ENCODE measurements at places on chromosomes 12 and 14.

- peak; percentile 77 for DNase-seq
Observed at GRCh38 chr12:127620735-127621355, 646.1 kb upstream of the TMEM132C start.

DNA sequence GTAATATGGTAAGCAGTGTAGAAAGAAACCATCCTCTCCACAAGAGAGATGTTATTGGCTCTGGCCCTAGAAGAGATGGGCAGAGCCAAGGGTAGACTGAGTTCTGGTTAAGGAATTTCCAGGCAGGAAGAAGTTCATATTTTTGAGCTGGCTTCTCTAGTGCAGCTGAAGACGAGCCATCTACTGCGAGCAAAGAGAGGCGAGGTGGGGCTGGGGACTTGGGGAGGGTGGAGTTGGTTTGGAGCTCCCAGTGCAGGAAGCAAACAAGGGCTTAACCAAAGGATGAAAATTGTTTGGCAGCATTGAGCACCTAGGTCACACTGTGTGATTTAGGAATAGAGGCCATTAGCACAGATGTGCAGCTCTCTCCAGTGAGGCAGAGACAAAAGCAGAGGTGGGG lies 239.6 kb downstream of the ZFP36L1 start:
- no peak for DNase-seq

GRCh38 chr14:24784981-24785380 lies 151.0 kb upstream of the GZMB start:
- peak; percentile 65 for DNase-seq

GRCh38 chr12:132474237-132474741 lies 15.7 kb upstream of the FBRSL1 start:
- DNase-seq, result no peak

DNA sequence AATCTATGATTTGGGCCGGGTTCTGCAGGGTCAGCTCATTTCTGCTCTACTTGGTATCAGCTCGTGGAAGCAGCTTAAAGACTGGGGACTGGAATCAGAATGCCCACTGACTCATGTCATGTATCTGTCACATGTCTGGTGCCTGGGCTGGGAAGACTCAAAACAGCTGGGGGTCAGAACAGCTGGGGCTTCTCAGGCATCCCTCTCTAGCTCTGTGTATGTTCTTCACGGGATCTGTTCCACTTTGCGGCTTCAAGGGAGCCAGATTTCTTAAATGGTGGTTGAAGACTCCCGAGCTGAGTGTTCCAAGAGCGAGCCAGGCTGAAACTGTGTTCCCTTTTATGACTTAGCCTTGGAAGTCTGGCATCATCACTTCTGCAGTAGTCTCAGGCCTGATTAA lies 11.9 kb downstream of the AEBP2 start:
- DNase-seq, result no peak

DNA sequence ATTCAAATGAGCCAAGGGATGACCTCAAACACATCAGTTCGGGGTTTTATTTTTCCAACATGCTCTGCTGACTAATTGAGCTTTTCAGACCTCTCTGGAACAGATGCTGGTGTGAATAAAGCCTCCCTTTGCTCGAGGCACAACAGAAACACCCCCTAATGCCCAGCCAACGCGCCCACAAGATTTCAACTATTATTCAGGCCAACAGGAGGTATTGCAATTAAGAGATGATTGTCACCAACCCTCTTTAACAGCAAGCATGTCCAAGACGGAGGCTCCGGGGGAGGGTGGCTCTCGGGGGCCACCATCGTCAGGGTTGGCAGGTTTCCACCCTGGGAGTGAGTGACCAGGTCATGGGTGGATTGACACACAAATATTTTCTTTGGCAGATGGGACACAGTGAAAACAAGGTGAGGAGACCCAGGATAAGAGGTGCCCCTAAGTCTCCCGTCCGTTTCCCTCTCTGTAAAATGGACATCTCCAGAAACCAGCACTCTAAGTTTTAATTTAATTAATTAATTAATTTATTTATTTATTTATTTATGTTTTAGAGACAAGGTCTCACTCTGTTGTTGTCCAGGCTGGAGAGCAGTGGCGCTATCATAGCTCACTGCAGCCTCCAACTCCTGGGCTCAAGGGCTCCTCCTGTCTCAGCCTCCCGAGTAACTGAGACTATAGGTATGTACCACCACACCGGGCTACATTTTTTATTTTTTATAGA lies 56.1 kb downstream of the MAP1LC3B2 start:
- DNase-seq, result no peak

DNA sequence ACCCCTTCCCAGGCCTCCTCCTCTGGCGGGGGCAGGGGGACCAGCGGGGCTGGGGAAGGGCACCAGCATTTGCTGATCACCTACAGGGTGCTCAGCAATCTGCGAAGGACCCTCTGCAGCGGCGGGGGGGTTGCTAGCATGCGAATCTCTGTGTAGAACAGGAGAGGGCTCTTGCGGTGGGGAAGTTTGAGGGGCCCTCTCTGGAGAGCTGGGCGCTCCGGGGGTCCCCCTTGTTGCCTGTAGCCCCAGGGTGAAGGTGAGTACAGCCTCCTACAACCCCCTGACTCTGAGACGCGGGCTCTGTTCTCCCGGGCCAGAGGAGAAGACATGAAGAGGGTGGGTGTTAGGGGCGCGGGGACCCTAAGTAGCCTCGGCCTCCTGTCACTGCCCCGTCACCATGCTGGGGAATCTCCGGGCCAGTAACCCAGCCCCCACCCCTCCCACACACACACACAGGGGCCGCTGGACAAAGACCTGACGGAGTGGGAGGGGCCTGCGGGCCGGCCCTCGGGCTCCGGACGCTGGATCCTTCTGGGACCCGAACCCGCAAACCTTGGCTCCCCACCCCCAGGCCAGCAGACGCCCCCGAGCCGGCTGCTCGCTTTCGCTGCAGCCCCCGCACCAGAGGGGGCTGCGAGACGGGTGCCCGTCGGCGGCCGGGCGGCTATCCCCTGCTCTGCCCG lies 734 bp downstream of the FIGNL2 start:
- no peak for DNase-seq

DNA sequence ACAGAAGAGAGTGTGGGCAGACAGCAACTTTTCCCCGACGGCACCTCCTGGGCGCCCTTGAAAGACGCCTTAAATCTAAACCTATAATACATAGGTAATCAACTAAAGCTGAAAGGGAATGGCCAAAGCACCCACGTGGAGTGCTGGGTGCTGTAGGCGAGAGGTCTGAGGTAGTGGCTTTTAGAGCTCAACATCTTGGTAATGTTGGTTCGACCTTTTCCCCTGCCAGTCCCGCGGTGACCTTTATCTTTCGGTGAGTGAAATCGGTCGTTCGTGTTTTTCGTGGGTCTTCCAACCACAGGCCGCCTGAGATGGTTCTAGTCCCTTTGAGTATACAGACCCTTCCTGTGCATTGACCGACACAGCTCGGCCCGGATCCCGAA lies 9.1 kb downstream of the OR6S1 start:
- DNase-seq, result no peak

GRCh38 chr12:70842136-70842535 lies 78.4 kb downstream of the PTPRR start:
- no peak for DNase-seq

DNA sequence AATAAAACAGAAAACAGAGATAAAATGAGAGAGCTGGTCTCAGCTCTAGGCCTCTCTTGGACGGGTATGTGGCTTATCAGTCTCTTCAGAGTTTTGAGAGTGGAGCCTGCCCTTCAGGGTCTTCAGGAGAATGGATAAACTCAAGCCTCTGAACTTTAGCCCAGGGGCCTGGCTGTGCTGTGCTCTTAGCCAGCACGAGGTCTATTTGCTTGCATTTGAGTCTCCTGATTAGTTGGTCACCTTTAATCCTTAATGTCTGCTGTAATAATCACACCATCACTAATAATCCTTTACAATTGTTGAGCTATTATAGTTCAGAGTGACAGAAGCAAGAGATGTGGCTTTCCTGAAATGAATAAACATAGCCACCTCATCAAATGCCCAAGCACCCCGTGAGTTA lies 24.3 kb downstream of the KRT80 start:
- no peak for DNase-seq

DNA sequence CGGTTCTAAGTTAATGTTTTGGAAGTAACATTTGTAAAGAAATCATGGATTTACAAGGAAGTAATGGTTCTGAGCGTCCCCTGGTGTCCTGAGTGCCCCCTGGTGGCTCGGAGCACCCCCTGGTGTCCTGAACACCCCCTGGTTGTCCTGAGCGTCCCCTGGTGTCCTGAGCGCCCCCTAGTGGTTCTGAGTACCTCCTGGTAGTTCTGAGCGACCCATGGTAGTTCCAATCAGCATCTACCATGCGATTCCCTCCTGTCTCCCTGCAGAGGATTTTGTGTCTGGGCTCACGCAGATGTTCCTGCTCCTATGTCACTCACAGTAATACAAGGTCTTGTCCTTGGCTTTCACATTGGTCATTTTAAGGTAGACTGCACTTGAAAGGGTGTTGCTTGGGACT lies 1352.9 kb downstream of the TMEM121 start:
- no peak for DNase-seq

GRCh38 chr14:95065411-95065810 lies 91.9 kb downstream of the DICER1 start:
- DNase-seq, result no peak

DNA sequence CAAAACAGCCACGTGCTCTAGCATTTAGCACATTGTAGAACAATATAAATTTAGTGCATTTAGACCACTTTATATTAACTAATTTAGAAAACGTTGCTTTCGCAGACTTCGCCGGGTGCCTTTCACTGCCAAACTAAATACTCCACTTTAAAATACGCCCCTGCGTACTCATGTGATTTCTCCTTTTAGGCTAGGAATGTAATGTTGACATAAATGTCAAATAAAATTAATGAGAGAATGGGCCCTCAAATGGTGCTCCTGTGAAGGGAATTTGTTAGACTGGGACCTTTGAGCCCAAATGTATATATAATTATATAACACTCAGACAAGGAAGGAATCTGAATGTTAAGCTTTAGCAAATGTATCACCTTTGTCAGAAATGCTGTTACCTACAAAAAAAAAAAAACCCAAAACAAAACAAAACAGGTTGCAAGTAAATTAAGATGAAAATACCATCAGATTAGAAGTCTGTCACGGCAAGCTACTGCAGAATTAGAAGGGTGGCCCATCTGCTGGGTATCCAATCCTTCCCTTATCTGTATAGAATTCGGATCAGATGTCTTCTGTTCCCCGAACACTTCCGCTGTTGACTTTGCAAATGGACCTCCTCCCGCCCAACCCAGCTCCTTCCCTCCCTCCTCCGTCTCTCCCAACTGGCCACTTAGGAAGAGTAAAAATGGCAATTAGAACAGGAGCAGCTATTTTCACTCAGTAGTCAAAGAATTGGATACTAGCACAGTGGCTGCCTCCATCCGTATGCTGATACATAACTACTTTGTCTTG lies 159.3 kb upstream of the FOXN3 start:
- peak; percentile 56 for DNase-seq

DNA sequence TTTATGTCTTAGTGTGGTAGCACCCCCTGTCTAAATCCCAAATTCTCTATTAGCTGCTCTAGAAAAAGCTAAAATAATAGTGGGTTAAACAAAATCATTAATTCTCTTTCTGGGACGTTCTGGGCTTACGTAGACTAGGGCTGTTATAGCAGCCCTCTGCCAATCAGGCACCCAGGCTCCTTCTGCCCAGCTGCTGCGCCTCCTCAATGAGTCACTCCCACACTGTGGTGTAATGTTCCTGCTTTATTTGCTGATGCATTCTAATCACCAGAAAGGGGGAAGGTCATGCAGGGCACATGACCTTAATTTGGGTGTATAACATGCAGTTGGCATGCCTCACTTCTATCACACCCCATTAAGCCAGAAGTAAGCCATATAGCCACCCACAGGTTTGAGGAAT lies 294.5 kb downstream of the GALC start:
- DNase-seq, result no peak

DNA sequence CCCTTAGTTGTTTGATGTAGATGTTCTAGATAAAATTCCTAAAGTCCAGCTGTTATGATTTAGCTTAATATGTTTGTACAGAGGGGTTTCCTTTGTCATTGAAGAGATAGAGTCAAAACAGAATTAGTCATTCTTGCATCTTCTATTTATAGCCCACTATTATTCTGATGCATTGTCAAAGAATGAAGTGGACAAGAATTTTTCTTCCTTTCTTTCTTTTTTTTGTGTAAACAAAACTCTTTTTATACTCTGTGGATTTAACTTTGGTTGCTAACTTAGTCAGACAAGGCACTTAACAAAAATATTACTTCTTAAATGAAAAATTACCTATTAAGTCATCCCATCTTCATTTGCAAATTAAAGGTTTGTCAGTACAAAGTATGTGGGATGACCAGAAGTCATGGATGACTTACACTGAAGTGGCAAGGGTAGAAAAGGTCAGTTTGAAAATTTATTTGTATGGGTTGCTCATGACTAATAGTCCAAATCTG lies 215.6 kb upstream of the DDHD1 start:
- DNase-seq, result no peak

- peak; percentile 44 for DNase-seq
Observed at GRCh38 chr14:90699016-90699415, 117.2 kb downstream of the TTC7B start.

DNA sequence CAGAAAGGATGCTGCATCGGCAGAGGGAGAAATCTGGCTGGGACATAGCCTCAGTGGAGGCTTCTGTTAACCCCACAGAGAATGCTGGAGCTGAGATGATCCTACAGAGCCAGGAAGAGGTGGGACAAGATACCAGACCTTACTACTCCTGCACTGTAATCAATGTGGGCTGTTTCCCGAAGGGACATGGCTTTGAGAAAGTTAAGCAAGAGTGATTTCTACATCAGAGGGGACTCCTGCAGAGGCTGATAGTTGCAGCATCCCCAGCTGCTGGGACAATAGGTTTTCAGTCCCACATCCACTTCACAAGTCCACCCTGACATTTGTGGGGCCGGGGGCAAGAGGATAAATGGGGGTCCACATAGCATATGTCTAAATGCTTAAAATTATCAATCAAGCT lies 22.5 kb upstream of the CMKLR1 start:
- DNase-seq, result no peak

GRCh38 chr14:92959761-92960680 lies 37.1 kb downstream of the CHGA start:
- peak; percentile 81 for DNase-seq
